Non-pigmented ciliary epithelial cell (primary cell): ENCODE measurements at places on chromosomes 1 and 21.

GRCh38 chr1:60866917-60867531 lies 215.3 kb upstream of the NFIA start:
- DNase-seq, result no peak

DNA sequence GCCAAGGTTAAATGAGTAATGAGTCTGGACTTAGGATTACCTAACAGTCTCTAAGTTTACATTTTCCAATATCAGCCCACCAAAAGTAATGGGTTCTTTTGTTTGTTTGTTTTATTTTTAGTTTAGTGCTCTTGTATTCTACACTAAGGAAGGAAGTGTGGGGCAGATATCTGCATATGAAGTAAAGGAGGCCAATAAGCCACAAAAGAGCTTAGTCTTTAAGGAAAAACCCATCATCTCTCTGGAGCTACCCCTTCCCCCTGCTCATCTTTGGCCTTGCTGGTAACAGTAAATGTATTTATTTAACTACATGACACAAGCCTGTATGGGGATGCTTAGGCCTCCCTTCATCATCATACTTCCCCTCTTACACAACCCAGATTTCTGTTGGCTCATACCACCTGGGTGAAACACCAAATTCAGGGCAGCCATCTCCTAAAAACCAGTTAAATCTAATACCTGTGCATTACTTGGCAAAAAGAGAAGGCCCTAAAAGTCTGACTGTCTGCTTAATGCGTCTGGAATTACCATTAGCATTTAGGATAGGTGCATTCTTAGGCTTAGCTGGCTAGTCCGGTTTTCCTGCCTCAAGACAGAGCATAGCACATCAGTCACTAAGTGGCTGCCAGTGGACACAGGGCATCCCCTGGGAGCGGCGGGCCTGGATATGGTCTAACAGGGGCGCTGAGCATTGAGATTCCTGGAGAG lies 96.8 kb upstream of the ADGRL2 start:
- DNase-seq, result peak; percentile 27

- no peak for DNase-seq
Observed at GRCh38 chr1:200526709-200527612, 93.6 kb downstream of the KIF14 start.

DNA sequence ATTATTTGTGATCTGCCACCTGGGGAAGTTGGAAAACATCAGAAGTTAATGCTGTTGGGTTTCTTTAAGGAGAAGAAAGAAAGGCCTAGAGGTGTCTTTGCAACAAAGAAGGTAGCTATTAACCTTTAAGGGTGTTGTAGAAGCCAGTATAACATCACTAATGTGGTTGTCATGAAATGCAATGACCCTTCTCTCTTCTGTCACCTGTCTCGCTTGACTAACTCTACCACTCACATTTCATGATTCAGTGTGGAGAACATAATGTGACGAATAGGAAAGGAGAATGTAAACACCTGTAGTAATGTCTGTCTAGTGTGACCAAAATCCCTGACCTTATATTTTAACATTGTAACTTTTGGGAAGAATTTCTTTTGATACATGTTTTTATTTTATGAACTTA lies 211.7 kb upstream of the UBE2U start:
- DNase-seq, result no peak

DNA sequence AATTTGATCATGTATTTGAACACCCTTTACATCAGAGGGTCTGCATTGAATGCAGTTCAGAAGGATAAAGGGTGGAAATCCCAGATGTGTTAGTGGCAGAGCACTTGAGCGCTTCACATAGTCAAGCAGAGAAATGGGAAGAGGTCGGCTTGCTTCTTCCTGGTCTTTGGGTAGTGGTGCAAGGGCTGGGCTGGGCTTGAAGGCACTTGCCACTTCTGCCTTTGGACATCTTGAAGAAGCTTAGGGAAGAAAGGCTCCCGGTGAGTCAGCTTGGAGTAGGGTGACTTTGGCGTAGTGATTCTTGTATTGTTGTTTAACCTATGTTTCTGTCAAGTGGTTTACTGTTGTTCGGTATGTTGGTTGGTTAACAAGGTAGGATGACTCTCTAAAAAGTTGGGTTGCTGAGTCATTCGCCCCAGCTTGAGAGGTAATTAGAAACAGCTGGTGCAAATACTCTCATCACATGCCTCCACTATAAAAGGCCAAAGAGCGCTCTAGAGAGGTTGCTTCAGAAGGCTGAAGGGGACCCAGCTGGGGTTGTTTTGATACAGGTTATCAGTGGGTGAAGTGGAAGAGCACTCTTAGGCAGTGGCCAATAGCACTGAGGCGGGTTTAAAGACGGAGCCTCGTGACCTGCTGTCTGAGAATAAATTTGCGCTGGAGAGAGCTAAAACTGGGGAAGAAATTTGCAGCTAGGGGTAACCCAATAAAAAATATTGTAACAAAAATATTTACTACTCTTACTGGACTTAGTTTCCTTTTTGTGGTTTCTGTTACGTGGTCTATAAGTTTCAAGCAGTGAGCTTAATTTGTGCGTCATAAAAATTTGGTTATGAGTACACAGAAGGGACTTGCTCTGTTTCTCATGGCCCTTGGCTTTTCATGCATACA lies 1.4 kb downstream of the BACH1 start:
- DNase-seq, result peak; percentile 87

GRCh38 chr1:98763488-98764150 lies 102.1 kb downstream of the SNX7 start:
- DNase-seq, result no peak

- DNase-seq, result no peak
Observed at GRCh38 chr1:81801651-81802456, 1.1 kb downstream of the ADGRL2 start.

DNA sequence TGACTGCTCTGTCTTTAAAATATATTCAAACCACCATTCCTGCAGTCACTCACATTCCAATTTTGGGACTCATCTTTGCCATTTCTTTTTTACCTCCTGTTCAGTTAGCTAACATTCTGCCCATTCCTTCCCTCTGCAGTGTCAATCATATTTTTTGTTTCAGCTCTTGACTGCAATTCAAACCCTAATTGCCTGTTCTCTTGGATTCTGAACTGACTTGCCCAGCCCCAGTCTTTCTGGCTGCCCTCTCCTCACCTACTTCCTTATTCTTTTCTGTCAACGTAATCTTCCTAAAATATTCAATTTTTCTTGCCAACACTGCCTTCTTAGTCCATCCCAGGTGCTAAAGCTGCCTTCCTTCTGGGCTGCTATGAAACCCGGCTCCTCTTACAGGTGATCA lies 6.1 kb downstream of the PRDM2 start:
- DNase-seq, result no peak

- DNase-seq, result no peak
Observed at GRCh38 chr1:145884675-145885074, 991 bp downstream of the ANKRD35 start.

DNA sequence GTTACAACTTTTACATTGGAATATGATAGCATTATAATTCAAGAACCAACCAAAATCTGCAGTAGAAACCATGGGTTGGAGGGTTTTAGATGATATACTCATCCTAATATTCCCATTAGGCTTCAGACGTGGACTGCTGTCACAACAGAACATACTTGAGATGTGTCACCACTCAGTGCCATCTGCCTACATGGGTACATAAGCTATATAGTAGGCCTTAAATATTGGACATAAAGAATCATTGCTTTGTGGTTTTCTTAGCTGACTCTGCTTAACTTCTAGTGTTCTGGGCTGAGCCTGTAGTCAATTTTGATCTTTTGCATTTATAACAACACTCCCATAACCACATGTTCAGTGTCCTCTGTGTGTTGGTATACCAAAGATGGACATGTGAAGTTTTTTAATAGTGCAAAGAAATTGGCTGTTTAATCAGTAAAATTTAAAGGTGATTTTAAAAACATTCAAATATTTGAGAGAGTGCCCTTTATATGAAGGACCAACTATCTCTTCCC lies 14.2 kb downstream of the RAP1A start:
- no peak for DNase-seq

DNA sequence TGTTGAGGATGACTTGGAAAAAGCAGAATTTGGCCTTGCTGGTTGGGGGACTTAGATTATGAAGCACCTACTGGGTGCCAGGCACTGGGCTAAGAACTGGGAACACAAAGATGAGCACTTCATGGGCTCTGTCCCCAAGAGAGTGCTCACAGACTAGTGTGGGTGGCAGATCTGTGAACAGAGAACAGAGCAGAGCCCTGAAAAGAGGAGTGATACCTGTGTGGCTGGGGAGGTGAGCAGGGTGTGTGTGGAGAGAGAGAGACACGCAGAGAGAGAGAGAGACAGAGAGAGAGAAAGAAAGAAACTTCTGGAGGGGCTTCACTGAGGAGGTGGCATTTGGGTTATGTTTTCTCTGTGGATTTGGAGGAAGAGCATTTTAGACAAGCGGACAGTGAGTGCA lies 61.1 kb upstream of the PPP2R5A start:
- DNase-seq, result no peak

GRCh38 chr1:116986421-116987255 lies 14.9 kb upstream of the CD101 start:
- DNase-seq, result no peak

DNA sequence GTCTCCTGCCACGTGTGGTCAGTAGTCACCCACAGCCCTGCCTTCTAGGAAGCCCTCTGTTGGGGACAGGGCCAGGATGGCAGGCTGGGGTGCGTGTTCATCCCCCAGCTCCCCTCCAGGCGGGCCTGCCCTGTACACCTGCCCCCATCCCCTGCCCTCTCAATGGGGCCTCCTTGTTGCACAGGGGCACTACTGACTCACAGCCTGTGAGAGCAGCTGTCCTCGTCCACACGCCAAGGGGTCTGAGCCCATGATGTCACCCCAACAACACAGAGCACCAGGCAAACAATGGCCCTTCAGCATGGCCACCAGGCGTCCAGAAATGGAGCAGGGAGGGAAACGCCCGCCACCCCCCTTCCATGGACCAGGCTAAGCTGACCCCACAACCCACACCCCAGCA lies 64.3 kb downstream of the ARHGEF16 start:
- DNase-seq, result no peak

DNA sequence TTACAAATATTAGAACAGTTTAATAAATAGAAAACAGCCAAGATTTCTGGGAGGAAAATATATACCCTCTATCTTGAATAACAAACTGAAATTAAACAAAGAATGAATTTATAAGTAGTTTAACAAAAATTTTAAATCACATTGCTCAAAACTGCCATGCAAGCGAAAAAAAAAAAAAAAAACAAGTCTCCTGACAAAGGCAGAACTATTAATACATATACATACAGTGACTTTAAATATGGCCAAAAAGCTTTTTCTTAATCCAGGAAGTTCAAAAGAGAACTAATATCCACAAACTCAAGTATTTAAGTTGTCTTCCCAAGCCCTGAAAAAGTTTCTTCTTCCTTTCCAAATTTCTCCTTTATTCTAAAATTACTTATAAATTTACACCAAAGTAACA lies 63.5 kb upstream of the MUTYH start:
- DNase-seq, result no peak

DNA sequence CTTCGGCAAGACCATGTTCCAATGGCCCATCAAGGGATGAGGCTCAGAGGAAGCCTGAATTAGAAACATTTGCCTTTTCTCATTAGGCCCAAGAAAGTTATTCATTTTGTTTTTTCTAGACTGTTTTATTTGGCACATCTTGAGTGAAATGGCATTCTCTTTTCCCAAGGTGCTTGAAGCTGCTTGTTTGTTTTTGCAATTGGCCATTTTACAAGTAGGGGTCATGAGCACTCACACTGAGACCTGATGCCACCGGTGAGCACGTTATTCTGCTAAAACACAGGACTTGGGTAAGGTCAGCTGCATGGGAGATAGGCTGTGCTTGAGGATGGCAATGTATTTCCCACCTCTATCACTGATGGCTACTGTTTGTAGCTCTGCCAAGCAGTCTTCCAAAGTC lies 128.1 kb downstream of the TBX15 start:
- DNase-seq, result no peak

DNA sequence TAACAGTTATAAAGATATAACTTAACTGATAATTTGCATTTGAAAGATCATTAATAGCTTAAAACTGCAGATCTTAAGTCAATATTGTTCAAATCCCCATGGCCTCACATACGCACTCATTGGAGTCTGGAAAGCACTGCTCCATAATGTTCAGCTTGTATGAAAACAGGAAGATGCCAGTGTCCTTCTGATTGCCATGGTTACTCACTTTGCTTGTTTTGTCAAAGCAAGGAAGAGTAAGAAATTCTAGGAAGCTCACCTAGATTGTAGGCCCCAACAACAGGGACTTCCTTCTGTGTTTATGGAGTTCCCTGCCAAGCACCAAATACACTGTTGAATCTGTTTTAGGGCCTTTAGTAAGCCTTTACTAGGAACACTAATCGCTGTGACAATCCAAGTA lies 10.9 kb downstream of the GAS5 start:
- no peak for DNase-seq

GRCh38 chr1:113770031-113770430 lies 10.7 kb upstream of the PHTF1 start:
- DNase-seq, result no peak

DNA sequence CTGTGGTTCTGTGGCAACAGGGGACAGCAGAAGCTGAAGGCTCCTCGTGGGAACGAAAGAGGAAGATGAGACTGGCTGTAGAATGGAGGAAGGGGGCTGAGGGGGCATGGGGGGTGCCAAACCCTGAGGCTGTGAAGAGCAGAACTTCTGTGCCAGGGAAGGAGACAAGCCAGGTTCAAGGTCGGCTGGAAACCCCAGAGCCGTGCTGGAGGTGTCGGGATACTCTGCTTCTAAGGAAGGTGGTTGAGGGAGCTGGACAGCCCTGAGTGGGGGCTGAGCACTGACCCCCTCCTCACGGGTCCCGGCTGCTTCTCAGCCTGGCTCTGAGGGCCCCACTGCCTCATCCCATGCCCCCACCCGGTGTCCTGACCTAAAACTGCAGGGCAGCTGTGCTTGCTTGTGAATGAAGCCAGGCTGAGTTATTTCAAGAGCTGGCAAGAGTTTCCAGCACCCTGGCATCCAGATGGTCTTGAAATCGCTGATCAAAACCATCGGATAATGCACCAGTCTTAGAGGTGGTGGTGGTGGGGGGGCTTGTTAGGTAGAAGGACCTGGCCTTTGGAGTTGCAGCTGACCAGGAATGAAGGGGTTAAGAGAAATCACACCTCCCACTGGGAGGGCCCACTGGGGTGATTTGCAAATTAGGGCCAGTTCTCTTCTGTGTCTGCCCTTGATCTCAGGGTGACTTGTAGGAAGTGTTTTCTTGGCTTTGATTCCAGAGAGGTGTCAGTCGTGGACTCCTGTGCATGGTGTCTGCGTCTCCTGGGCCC lies 218.9 kb upstream of the C1orf174 start:
- DNase-seq, result no peak

DNA sequence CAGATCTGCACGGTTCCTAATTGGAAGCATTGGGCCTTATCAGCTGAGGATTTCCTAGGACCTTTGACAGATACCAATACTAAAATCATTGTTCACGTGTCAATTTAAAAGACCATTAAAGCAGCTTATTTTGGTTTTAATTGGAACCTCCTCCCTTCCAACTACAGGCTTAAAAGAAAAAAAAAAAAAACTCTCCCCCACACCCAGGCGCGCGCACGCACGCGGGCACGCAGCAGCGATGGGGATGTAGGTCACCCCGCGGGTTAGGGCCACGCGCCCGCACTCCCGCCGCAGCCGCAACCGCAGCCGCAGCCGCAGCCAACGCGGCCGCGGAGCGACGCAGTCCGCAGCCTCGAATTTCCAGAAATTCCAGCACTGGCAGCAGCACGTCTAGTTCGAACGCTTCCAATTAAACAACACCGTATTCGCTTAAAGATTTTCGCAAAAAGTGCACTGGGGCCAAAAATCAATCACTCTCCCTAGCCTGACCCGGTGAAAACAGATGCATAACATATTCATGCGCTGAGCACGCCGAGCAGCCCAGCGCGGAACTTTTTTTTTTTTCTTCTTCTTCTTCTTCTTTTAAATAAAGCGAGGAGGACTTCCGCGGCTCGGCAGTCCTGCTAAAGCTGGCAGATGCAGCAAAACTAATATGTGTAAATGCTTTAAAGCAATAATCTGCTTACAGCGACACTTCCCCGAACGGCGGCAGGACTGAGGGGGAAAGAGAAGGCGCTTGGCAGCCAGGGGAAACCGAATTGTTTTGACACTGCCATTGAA lies 13.3 kb upstream of the BARHL2 start:
- no peak for DNase-seq
